ENCODE measurements at places on chromosomes 1 and 21.
A peak's percentile ranks its signal among the peaks of the same experiment; 100 is the strongest.

DNA sequence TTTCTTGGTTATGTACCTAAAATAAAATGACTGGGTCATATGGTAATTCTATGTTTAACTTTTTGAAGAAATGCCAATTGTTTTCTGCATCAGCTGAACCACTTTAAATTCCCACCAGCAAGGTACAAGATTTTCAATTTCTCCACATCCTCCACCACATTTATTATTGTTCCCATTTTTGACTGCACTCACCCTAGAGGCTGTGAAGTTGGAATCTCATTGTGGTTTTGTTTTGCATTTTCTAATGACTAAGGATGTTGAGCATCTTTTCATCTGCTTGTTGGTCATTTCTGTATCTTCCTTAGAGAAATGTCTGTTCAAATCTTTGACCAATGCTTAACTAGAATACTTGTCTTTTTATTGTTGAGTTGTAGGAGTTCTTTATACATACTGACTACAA lies 72.5 kb downstream of the ASTN1 start:
- DNase-seq: no peak

GRCh38 chr1:1033009-1033587 lies 13.2 kb downstream of the AGRN start:
- DNase-seq: peak; percentile 84

DNA sequence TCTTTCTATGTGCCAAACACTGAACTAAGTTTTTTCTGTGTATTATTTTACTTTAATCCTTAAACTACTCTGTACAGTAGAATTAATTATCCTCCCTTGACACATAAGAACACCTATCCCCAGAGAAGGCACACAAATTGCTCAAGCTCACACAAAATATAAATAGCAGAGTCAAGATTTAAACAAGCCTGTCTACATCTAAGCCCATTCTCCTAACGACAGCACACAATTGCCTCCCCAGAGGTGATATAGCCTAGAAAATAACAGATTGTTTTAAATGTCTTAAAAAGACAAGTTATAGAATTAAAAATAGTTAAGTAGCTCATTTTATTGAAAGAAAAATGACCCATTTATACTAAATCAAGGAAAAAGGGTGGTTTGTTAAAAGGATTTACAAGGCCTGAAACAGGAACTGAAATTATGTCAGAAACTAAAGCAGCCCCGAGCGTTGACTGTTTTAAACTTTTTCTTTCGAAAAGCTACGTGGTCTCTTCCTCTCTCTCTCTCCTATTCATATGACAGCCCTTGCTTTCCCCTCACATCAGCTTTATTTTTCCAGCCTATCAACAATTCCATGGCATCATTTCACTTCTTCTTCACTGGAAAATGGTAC lies 30.5 kb downstream of the TNFSF18 start:
- DNase-seq: no peak

- no peak for DNase-seq
Measured at GRCh38 chr1:145877923-145878486, 7.7 kb downstream of the ANKRD35 start.

DNA sequence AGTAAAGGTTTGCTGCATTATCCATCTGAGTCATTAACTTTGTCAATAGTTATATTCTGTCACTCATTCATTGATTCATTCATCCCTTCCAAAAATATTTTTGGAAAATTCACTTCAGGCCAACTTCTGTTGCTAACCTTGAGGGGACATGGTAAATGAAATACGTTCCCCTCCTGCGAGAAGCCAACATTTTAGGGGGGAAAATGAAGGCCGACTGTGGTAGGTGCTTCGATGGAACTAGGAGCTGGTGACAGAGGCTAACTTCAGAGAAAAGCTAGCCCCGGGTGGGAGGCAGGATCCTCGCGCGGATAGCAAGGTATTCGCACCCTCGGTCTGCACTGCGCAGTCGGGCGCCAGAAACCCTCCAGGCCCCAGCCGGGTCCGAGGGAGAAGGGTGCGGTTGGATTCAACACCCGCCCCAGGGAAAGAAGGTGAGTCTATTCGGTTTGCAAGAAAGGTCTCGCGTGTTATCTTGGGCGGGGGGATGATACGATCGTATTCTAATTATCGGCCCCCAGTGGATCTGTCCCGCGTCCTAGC lies 646 bp upstream of the RRP15 start:
- no peak for DNase-seq

DNA sequence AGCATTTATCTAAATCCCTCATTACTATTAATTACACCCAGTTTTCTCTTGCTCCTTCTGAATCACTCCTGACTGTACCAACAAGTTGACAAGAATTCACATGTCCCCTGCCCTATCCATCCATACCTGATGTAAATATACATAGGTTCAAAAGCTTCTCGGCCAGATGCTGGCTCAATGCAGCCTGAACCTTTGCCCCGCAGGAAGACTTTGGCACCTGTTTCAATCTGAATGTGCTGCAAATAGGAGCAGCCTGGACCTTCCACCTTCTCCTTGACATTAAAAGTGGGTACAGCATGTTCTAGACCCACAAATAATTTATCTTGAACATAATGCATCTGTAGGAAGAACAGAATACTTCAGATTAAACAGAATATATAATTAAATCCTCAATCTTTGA lies 8.7 kb downstream of the KHDC4 start:
- DNase-seq: no peak

DNA sequence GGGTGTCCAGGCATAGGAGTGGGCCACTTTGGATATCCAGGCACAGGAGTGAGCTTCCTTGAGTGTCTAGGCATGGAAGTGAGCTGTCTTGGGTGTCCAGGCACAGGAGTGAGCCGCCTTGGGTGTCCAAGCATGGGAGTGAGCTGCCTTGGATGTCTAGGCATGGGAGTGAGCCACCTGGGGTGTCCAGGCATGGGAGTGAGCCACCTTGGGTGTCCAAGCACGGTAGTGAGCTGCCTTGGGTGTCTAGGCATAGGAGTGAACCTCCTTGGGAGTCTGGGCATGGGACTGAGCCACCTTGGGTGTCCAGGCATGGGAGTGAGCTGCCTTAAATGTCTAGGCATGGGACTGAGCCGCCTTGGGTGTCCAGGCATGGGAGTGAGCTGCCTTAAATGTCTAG lies 146.3 kb downstream of the C1orf94 start:
- no peak for DNase-seq

DNA sequence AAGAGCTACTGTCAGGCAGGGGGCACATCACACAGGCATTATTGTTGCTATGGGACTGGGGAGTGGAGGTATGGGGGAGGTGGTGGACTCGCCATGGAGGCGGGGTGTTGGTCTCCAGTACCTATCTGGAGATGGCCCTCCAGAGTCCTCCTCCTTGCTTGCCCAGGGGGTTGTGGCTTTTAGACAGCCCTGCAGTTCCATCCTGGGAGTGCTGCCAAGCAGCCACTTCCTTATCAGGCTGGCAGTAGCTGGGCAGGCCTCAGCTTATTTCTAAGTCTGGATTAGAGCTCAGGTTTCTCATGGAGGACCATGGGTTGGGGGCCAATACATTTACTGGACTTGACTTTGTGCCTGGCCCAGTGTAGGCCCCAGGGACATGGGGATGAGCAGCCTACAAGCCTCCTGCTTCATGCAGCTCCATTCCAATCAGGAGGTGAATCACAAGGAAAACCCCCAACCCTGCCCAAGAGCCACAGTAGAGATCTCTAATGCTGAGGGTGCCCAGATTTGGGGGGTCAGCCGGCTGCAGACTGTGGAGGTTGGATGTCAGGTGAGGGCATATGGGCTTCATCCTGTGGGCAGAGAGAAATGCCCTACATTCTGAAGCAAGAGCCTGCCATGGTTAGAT lies 210.7 kb upstream of the EDN2 start:
- DNase-seq: no peak

- no peak for DNase-seq
Measured at GRCh38 chr1:29514361-29515169, 278.2 kb downstream of the PTPRU start.

DNA sequence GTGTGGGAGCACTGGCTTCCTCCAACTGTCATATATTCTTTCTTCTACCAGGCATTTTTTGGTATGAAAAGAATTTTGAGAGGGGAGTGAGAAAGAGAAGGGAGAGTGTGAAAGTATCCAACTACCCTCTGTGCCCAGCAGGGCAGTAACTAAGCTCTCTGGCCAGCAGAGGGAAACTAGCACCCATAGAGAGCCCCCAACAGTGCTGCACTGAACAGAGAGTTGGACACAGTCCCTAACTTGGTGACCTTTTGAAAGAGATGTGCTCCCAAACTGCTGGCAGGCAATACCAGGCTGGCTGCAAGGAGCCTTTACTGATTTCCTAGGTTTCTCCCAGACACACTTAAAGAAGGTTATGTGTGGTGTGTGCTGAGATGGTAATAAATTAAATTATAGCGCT lies 118.8 kb upstream of the PBX1 start:
- no peak for DNase-seq

- DNase-seq: no peak
Measured at GRCh38 chr1:76827066-76827465, 40.2 kb upstream of the ST6GALNAC5 start.

DNA sequence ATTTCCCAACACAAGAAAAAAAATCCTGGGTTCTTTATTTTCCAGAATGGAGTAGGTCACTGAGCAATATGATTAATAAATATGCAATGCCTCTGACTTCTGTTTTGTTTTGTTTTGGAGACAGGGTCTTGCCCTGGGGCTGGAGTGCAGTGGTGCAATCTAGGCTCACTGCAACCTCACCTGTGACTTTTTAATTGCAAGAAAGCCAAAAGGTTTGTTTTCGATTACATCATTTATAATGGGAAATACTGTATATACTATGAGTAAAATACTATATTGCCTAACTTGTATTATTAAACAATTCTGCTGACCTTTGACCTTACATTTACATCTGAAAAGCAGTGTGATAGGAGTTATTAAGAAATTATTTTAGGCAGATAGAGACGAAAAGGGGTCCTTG lies 11.6 kb upstream of the CD46 start:
- no peak for DNase-seq

- DNase-seq: no peak
Measured at GRCh38 chr1:97095764-97096163, 374.2 kb downstream of the PTBP2 start.

DNA sequence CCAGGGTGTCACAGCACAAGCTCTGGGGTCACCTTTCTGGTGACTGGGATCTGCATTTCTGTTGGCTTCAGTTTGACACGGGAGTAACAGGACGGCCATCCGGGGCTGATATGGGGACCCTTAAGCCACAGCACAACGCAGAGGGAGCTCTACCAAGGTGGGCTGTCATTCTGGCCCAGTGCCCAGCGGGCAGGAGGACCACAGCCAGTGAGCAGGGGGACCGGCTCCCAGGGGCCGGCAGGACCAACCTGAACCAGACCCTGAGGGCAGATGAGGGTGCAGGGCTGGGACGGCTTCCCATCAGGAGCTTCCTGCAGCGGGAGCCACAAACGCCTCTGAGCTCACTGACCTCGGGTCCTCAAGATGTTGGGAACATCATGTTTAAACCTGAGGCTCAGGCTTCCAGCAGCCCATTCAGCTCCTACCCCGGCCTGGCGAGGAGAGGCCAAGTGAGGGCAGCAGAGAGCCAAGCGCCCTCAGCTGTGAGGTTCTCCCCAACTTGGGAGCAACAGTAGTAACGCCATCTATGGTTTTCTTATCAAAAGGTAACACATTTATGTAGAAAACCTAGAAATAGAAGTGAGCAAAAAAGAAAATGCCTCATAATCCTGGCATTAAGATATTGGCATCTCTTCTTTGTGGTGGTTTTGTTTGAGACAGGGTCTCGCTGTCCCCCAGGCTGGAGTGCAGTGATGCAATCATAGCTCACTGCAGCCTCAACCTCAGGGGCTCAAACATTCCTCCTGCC lies 26.8 kb downstream of the TMEM201 start:
- DNase-seq: no peak

GRCh38 chr1:176522310-176522845 lies 59.4 kb downstream of the PAPPA2 start:
- no peak for DNase-seq

- no peak for DNase-seq
Measured at GRCh38 chr1:10553118-10553517, 78.4 kb downstream of the PEX14 start.

DNA sequence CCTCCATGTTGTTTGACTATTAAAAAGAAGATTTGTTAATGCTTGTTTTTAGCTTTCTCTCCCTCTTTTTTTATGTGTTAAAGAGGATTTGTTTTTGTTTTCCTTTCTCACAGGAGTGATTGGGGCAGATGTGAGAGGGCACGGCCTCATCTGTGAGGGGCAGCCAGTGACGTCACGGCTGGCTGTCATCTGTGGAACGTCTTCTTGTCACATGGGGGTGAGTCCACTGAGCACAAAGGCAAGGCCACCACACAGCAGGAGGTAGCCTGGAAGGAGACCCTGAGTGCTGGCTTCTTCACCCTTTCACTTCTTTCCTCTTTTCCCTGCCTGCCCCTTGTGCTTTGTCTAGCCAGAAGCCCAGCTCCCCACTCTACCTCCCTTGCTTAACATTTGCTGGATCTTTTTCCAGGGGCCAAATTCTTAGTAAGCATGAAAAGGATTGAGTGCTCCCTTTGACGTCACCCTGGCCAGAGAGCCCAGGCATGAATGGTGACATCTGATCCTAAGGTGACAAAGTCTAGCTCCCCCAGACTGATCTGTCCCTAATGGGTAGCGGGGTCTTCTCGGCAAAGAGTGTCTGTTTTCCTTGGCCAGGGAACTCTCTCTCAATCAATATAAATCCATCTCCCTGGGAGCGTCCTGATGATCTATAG lies 257.2 kb downstream of the FGGY start:
- no peak for DNase-seq

GRCh38 chr1:104264521-104264920 lies 514.8 kb downstream of the AMY1C start:
- DNase-seq: no peak

DNA sequence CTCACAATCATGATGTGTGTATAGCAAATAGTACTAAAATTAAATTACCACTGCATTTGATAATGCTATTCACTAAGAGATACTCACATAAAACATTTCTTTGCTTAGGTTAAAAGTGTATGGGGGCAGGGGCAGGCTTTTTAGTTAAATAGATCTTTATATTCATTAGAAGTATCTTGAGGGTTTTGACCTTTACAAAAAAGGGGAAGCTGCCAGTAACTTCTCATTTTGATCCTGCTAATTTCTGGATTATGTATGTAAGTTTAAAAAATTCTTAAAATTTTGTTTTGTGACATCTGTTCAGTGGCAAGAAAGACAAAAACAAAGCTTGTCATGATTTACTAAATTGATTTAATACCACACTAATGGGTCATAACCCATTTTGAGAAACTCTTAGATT lies 45.8 kb upstream of the S1PR1 start:
- no peak for DNase-seq

GRCh38 chr1:151005729-151006319 lies 878 bp downstream of the MINDY1 start:
- DNase-seq: no peak

Measured in left forelimb (tissue), 1 donor.